ENCODE measurements at places on chromosomes 2 and 18. TPM values are rescaled to one million over a fixed set of nuclear protein-coding genes. Genes with fewer than 3 reads are reported as not detected.
A peak's percentile ranks its signal among the peaks of the same experiment; 100 is the strongest.

GRCh38 chr2:19116918-19117317, 241.5 kb downstream of the OSR1 start:
- DNase-seq, result no peak

The ADRA2B gene
- polyA plus RNA-seq, result not detected

The AQP12A gene
- polyA plus RNA-seq, result not detected

DNA sequence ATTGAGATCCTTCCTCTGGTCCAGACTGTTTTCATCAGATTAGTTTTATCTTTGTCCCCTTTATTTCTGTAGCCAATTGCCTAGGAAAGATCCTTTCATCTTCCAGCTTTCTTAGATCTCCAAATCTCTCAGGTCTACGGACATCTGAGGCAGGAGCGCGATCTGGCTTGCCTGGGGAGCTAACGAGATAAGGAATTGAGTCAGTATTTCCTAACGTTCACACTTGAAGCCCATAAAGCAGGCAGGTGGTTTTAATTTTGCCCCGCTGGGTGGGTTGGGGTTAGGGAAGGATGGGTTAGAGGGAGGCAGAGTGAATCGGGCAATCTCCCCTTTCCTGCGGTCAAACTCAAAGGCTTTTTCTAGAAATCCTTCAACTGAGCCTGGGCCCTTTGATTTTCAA, 727 bp upstream of the TTLL4 start:
- DNase-seq, result no peak

DNA sequence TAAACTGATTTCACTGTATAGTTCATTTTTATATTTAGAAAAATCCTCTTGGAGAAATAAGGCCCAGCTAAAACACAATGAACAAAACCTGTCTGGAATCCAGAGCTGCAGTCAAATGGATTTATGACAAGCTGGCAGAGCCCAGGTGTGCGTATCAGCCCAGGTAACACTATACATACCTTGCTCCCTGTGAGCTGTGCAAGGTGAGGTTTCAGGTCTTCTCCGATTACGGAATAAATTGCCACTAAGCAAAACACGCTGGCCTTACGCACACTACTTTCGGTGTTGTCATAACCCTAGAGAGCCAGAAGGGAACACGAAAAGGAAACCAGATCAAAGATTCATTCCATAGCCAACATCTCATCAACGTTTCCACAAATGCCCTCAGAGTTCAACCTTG, 61.9 kb upstream of the TFCP2L1 start:
- no peak for DNase-seq

GRCh38 chr2:225011585-225011984, 30.7 kb downstream of the DOCK10 start:
- DNase-seq, result no peak

DNA sequence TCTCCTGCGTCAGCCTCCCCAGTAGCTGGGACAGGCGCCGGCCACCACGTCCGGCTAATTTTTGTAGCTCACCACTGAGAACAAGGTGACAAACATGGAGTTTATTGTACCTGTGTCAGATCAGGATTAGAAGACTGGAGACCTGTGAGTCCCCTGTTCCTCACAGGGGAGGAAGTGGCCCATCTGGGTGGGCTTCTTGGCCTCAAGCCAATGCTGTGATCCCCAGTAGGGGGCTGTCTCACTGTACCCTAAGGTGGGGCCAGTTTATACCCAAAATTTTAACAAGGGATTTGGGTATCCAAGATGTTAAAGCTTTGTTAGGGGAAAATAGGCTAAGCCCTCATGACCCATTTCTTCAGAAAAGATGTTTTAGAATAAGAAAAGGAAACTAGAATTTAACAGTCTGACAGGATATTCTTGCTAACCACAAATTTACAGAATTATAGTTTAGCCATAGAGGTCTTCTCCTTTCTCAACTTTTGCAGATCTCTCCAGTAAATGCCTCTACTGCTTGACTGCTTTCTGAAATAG, 16.3 kb downstream of the PCBP1 start:
- no peak for DNase-seq

DNA sequence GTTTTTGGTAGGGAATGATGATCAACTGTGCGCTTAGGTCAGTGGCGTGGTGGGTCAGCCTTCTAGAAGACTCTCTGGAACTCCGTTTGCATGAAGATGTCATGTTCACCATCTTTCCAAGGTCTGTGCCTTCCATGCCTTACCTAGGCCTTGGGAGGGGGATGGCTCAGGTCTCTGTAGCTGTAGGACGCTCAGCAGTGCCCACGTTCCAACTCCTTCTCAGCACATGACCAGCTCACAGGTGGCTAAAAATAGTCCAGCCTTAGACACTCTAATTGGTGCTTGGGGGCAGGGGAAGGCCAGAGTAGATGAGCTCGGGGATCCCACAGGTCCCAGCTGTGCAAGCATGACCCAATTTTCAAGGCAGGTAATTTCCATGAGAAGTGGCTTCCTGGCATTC, 42.3 kb upstream of the TEX51 start:
- no peak for DNase-seq

The ANKZF1 gene
- polyA plus RNA-seq, result 20.3 TPM

GRCh38 chr2:112480530-112481049, 1.4 kb upstream of the TTL start:
- DNase-seq, result no peak

- no peak for DNase-seq
Observed at GRCh38 chr2:216698895-216699294, 3.5 kb upstream of the IGFBP5 start.

- DNase-seq, result no peak
Observed at GRCh38 chr2:145410086-145410485, 890.2 kb upstream of the ZEB2 start.

DNA sequence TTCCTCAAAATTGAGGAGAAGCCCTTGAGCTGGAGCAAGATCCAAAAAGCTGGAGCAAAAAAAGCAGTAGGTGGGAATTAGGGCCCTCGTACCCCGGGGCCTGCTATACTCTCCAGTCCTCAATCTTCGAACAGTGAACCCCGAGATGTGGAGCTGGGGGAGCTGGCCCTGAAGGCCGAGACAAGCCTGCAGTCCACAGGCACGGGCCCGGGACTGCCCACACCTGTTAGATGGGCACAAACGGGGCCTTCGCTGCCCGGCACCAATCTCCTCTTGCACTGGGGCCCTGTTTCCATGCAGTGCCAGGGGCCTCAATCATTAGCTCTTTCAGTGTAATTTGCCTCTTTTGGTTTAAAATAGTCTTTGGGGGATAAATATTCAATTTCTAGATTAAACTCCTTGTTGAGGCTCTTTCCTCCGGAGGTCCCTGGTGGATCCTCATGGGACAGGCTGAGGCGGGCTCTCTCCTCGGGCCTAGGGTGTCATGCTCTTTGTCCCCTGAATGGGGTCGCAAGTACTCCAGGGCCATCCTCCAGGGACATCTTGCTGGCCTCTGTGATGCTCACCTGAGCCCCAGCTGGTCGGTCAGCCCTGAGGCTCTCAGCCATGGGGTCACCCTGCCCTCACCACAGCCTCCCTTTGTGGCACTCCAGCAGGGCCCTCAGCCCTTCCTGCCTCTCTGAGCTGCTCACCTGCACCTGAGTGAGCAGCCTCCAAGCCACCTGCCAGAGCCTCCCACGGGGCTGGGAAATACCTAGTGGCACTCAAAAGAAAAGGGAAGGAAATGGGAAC, 223.6 kb downstream of the ALPK2 start:
- DNase-seq, result no peak

The SCYGR4 gene
- polyA plus RNA-seq, result not detected

- no peak for DNase-seq
Observed at GRCh38 chr2:146312899-146313298, 1531.9 kb upstream of the ACVR2A start.

The SLC39A6 gene
- 123 TPM for polyA plus RNA-seq

DNA sequence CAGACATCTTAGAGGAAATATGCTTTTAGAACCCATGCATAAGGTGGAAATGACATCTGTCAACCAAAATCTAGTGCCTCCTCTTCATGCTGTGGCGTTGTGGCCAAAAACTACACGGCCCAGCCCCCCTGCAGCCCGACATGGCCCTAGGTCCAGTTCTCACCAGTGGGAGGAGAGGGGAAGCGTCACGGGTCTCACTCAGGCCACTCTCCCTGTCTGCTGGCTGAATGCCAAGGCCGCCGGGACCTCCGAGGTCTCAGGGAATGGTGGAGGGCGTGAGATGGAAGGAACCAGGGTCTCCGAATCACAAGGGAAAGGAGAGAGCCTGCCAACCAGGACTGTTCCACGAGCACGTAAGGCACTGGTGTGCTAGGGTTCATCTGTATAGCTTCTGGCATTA, 361.0 kb downstream of the ANAPC1 start:
- no peak for DNase-seq

- DNase-seq, result no peak
Observed at GRCh38 chr18:24115628-24116027, 23.2 kb upstream of the CABYR start.

DNA sequence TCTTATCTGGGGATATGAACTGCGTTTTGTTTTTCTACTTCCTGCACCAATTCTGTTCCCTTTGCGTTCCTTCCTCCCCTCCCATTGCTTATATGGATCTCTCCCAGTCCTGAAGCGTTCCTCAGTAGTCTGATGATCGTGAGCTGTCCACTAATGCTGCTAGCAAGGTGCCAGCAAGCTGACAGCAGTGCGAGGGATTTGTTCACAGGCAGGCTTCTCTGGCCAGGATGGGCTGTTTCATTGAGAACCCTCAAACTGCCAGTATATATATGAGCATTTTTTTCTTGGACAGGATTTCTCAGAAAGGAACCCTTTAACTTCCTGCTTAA, 40.1 kb downstream of the GTF3C3 start:
- DNase-seq, result peak; percentile 15

DNA sequence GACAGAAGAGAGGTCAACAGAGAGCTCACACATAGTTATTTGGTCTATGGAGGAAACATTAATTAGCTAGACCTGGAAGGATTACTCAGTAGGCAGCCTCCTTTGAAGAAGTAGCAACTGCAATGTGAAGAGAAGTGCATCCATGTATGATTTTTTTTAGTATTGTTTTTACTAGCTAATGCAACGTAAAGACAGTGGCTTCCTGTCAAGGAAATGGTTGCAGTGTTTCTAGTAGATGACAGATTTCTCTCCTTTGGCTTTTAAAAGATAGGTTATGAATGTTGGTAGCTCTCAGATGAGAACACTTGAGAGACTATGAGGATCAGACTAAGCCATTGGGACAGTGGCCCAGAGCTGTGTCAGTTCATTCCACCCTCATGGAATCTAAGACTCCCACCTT, 175.8 kb downstream of the AGPS start:
- no peak for DNase-seq

The LMAN2L gene
- polyA plus RNA-seq, result 29.6 TPM
